ENCODE measurements at places on chromosomes 2 and 18.
A peak's percentile ranks its signal among the peaks of the same experiment; 100 is the strongest.

DNA sequence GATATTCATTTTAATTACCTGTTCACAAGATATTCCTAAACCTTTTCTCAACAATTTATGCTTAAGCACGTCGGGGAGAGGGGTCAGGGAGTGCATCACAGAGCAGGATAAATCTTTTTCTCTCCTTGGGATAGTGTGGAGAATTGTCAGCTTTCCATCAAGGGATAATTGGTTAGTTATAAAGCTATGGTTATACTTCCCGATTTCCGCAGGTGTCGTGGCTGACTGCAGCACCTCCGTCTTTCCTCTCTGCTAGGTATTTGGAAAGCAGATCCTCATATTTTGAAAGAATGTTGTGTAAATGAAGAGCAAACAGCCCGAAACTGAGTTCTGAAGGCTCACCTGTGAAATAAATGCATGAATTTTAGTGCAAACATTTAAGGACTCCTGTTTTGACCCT is 778 bp downstream of the DYNC2LI1 start:
- DNase-seq = no peak

DNA sequence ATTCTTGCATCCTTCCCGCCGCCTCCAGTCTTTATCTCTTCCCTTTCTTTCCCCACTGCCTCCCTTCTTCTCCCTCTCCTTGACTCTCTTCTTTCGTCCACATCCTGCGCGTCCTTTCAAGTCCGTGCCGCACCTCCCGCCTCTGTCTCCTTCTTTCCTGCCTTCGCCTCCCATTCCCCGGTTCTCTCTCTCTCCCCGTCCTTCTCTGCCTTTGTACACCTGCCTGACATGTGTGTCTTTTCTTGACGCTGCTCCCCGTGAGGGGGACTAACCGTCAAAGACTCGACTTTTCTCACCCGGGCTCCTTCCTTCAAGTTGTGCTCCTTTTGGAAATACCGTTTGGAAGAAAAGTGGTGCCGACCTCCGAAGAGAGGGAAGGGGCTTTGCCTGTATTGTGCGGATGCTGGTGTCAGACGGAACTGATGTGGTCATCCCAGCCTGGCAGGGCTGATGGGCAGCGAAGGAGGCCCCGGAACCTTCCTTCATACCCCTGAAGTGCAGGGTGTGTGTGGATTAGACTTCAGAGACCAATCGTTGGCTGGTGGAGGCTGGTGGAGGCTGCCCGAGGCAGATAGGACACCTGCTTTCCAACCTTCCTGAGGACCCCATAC is 879 bp downstream of the TMEM178A start:
- DNase-seq = no peak

GRCh38 chr2:234954551-234954992 is 2.8 kb downstream of the SH3BP4 start:
- DNase-seq = no peak

DNA sequence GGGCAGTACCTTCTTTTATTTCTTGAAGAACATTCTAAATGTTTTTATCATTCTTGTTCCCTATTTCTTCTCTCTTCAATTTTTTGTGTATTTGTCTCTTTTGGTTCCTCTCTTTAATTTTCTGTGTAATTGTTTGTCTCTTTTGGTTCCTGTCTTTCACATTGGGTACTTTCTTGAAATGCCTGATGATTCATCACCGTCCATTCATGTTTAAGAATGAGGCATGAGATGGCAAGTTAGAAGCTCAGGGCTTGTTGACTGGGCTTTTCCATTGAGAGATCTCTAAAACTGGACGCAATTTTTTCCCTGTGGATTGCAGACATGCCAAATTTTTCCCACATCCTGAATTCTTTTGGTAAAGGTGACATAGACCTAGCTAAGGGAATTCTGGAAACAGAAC is 33.7 kb upstream of the IL1R2 start:
- DNase-seq = no peak

DNA sequence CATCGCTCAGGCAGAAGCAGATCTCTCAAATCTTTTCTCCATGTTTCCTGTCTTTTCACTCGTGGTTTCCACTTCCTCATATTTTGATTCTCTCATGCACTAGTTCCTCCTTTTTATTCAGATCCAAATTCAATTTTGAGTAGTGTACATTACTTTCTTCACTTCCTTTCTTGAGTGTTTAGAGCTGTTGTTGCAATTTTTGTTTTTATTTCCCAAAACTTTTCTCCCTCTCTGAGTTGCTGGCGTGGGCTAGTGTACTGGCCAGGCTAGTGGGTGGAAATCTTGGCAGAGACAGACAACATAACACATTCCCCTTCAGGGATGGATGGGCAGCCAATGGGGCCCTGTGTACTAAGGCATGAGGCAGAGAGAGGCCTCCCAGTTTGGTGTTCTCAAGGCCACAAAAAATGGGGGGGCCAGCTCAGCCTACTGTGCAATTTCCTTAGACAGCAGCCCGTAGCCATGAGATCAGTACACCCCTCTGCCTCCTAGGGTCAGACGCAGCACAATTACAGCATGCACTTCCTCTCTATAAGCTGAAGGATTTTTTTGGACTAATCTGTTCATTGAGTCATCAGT is 145.1 kb upstream of the PID1 start:
- no peak for DNase-seq

DNA sequence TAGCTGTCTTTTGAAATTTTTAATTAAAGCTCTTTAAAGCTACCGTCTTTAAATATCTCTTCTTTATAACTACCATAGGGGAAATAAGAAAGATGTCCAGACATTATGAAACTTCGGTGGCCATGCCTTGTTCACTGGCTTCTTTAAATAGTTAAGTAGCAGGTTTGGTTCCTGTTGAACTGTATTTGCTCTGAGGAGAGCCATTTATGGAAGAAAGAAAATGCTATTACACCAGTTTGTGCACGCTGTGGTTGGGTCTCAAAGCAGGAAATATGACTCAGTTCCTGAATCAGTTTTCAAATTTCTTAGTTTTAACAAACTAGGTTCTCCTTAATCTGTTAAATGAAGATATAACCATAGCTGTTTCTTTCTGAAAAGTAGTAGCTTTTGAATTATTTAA is 12.2 kb downstream of the ARPC2 start:
- DNase-seq = peak; percentile 68

GRCh38 chr2:180776921-180777320 is 203.5 kb upstream of the UBE2E3 start:
- DNase-seq = no peak

- DNase-seq = peak; percentile 33
Measured at GRCh38 chr2:171522052-171522787, at the start of gene CYBRD1. Gene CYBRD1 (plus strand): TSS chr2:171522474. CDS start chr2:171522546, 72 bp downstream.

DNA sequence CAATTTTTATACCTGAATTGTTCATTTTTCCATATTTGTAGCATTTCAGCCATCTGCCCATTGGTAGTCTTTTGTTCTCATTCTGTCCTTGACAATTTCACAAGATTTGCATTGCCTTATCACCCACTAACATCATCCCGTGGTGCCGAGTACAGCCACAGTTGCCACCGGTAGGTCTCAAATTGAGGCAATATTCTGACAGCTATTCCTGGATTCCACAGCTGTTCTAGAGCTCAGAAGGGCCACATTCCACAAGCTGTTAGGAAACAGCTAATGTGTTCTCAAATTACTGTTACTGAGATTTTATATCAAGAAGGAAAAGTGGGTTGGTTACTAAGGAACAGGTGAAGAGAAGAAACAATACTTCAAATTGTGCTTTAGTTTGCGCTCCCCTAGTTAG is 178.8 kb downstream of the RPRM start:
- no peak for DNase-seq

DNA sequence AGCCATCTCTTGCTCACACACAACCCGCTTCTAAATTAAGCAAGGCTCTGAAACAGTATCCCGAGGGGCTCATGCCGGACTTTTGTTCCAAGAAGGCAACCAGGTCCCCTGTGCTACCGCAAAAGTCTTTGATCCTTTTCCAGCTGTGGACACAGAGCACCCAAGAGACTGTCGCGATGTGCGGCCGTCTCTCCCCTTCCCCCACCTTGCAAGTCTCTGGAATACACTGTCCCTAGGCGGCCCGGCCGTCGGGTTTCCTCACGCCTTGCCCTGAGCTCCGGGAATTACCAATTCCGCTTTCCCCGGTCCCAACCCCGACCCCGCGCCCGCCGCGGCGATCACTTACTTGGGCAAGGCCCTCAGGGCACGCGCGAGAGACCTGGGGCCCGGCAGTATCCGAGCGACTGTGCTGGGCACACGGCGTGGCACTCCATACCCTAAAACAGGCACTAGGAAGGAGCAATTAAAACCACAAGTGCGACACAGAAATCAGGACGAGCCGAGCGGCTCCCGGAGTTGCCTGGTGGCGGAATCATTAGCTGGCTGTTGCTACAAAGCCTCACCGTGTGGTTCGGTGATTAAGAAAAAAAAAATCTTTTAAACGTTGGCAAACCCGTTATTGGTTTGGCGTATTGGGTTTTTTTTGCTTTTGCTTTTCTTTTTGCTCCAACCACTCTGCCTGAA is 2.2 kb upstream of the DLX1 start:
- no peak for DNase-seq

- no peak for DNase-seq
Measured at GRCh38 chr18:7084080-7085065, 33.2 kb downstream of the LAMA1 start.

Data from activated CD8-positive, alpha-beta T cell treated with anti-CD3 and anti-CD28 coated beads for 36 hours (primary cell).